Activated CD4-positive, alpha-beta T cell treated with anti-CD3 and anti-CD28 coated beads, Interleukin-2, amount 50 U/mL, for 48 hours (primary cell): ENCODE measurements at places on chromosomes 3 and 15.

DNA sequence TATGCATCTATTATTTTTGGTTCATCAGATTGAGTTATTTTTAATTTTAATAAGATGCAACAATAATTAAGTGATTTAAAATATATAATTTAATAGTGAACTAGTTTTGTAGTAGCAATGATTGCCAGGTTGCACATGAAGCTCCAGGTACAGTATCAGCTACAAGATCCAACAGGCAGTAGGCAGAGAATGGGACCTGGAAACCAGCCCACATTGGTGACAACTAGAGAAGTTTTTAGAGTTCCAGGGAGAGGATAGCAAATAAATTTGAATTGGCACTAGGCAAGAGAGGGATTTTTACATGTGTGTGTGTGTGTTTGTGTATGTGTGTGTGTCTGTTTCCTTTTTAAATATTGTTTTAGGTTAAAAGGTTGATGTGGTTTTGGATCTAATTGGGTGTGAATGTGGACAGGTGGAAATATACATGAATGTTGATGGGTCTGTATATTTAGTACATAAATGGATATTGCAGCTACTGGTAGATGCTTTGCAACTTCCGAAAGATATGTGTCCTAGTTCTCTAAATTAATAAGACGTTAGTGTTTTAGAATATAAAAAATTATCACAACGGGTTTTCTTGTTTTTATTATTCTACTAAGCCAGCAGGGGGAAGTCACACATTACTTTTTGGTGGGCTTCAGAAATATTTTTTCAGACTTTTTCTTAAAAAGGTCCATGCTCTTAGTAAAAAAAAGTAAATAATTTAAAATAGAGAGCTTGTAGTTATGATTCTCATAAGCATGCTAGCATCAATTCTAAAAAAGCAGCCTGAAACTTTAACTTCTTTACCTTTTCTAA lies 110.1 kb upstream of the GBE1 start:
- no peak for DNase-seq

DNA sequence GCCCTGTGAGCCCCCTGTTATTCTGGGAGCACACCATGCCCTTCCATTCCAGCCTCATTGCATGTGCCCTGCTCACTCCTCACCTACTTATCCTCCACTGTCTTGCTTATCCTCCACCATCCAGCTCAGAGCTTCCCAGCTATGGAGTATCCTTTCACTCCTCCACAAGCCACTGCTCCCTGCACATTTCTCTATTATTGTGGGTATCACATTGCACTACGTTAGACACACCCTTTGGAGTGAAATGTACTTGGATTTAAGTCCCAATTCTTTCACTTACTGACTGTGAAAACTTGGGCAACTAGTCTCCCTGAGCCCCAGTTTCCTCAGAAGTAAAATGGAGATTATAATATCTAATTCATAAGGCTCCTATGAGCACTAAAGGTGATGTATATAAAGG lies 4.3 kb downstream of the MASP1 start:
- no peak for DNase-seq

GRCh38 chr15:42890161-42890913 lies 30.2 kb downstream of the TTBK2 start:
- DNase-seq, result no peak

- DNase-seq, result no peak
Observed at GRCh38 chr3:150447631-150448465, 39.8 kb downstream of the TSC22D2 start.

- no peak for DNase-seq
Observed at GRCh38 chr3:138124706-138125355, 7.4 kb downstream of the A4GNT start.

DNA sequence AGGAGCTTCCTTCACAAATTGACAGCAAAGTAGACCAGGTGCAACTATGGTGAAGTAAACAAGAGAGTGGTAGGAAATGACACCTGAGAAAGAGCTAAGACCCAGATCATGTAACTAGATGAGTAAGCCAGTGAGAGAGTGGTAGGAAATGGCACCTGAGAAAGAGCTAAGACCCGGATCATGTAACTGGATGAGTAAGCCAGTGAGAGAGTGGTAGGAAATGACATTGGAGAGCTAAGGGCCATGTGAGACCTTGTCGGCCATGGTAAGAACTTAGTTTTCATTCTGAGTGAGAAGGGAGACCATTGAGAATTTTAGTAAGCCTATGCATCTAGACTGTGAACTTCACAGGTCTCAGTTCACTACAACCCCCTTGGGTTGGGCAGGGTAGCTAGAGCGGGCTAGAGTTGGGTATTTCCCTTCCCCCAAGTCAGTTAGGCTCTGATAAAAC lies 5.4 kb upstream of the SENP7 start:
- peak; percentile 54 for DNase-seq

GRCh38 chr15:36406911-36407310 lies 172.5 kb upstream of the CDIN1 start:
- DNase-seq, result no peak

GRCh38 chr3:107430996-107431245 lies 53.7 kb downstream of the CCDC54 start:
- peak; percentile 60 for DNase-seq

DNA sequence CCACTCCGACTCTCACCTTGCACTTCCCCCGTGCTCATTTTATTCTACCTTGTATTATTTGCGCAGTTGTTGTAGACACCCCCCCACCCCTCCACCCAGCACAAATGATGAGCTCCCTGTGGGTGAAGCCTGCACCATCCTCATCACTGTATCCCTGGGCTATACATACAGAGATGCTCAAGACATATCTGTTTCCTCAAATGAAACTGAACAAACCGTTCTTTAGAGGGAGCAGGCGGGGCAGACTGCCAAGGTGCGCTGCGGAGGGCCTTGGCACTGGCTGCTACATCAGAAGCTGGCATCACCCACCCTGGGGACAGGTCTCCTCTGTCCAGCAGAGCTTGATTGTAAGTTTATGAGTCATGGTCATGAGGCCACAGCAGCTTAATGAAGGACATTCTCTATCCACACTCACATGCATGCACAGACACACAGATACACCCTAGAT lies 29.0 kb downstream of the ADCY5 start:
- DNase-seq, result no peak

GRCh38 chr3:45120359-45121158 lies 25.6 kb downstream of the CDCP1 start:
- no peak for DNase-seq

DNA sequence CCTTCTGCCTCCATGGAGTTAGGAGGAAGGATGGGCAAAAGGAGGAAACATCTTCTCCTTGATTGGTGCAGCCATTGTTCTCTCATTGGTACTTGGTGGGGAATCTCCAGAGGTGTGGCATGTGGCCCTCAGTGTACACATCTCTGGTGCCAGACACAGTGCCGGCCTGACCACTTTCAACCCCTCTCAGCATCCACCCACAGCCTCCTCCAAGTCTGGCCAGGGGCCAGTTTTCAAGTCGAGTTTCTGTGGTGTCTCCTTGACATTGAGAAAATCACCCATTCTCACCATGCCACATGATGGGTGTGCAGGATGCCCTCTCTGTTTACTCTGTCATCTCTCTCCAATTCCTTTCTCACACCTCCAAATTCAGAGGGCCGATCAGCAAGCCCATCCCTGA lies 12.8 kb upstream of the FSIP1 start:
- no peak for DNase-seq

GRCh38 chr15:85831415-85832113 lies 36.8 kb upstream of the KLHL25 start:
- DNase-seq, result peak; percentile 61

- no peak for DNase-seq
Observed at GRCh38 chr3:188151438-188151837, 2.5 kb upstream of the LPP start.

DNA sequence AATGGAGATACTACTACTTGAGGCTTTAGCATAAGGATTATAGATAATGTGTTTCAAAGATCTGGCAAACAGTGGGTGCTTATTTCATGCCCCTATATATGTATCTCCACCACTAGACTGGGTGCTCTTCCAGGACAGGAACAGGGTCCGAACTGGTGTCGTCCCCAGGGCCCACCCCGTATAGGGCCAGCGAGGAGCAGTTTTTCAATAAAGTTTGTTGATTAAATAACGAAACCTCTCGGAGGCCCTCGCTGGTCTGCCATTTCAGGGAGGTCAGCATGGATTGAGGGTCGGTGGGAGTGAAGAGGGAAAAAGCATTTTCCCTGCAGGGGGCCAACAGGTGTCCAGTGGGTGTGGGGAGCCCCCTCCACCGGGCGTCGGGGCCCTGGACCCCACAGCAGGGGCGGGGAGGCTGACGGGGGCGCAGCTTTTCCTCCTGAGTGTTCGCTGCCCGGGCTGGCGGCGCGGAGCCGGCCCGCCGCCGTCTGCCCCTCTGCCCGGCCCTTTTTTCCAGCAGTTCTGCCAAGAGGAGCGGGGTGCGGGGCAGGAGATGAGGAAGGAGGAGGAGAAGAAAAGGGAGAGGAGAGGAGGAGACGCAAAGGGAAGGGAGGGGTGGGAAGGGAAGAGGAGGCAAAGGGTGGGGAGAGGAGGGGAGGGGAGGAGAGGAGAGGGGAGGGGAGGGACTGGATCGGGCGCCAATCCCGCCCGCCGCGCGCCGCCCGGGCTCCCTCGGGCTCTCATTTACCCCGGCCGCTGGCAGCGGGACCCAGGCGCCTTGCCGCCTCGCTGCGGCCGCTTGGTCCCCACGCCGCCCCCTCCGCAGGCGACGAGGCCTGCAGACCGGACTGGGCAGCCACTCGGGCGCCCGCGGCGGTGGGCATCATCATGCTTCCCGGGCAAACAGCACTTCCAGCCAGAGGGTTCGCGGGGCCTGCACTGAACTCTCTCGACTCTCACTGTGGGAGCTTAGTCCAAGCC lies 66.3 kb downstream of the ISG20 start:
- DNase-seq, result no peak

- DNase-seq, result no peak
Observed at GRCh38 chr15:38164061-38164460, 88.6 kb upstream of the SPRED1 start.

DNA sequence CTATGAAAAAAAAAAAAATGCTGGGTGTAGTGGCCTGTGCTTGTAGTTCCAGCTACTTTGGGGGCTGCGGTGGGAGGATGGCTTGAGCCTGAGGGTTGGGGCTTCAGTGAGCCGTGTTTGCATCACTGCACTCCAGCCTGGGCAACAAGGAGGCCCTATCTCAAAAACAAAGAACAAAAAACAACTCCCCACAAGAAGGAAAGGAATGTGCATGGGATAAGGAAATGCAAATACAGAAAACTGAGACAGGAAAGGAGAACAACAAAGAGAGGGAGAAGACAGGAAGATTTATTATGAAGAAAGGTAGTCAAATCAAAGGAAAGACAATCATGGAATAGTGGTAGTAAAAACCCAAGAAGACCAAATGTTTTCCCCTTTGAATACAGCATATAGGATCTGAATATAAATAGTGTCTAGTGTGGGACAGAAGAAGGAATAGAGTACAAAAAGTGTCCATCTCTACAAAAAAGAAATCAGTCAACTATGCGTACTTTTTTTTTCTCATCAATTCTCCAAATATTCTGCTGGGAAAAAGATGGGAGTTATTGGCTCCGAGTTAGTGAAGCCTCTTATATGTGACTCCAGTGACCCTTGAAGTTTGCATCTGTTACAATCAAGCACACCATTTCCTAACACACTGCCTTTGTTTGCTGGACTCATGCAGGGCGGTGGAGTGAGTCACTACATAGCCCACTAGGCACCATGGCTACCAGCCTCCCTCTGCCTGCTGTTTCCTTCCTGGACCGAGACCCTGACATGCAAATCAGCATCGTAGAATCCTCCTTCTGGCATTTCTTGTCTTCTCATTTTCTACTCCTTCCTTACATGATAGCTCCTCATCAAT lies 101.2 kb upstream of the PTX3 start:
- no peak for DNase-seq
